ENCODE measurements at places on chromosomes 3 and 15.

GRCh38 chr3:13657660-13658435 is 108.9 kb downstream of the FBLN2 start:
- peak; percentile 35 for DNase-seq

GRCh38 chr3:174863488-174863887 is 4.4 kb downstream of the NAALADL2 start:
- no peak for DNase-seq

DNA sequence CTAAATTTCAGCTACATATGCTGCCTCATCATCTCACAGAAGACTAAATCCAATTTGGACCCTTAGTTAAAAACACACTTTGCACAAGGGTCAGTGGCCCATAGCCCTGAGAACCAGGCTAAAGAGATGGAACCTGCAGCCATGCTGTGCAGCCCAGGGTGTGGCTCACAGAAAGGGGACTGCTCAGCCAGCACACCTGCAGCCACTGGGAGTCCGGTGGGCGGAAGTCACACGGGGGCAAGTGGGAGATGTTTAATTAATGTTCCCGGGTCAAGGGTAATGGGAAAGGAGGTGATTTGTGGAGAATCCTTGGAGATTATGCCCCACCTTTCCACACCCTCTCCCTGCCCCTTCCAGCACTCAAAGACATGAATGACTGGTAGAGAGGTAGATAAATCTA is 467.4 kb downstream of the EPHB1 start:
- DNase-seq = no peak

DNA sequence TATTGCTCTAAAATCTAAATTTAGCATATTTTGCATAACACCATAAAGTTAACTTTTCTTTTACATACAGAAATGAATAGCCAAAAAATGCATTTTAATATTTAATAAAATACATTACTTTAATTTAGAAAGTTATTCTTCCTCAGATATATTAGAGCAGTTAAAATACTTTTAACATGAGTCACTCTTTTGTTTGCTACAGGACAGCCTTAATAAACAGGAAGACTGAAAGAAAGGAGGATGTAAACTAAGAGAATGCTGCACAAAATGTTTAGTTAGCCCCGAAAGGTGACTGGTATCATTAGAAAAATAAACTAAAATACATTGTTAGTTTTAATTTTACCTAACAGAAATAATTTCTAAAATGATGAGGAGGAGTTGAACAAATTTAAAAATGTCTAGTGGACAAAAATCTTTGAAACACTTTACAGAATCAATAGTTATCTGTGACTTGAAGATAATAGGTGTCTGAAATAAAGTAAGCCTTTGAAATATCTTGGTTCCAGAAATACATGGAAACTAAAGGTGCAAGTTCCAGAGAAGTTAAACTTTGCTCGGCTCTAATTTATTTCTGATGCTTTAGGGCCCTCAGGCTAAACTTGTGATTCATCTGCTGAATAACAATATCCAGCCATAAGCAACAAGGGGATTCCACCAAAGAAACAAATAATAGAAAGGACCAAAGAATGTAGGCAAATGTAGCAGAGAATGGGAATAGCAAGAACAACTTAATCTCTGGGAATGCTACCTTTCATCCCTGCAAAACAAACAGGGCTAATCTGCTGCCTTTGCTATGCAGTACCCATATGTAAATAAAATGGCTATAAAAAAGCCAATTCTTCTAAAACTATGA is 138.3 kb upstream of the UBP1 start:
- no peak for DNase-seq

DNA sequence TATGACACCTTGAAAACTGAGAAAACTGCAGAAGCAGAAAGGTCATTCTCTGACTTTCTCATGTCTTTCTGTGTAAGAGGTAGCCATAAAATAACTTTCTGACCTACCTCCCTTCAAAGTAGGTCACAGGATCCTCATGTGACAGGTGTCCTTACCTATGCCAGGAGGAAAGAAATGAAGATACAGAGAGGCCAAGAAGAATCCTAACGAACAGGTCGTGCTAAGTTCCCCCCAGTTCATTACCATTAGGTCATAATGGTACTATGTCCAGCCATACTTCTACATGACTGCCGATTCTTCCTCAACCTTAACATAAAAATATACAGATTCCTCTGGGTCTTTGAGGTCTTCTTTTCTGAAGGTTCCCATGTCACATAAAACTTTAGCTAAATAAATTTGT is 118.6 kb downstream of the FOXB1 start:
- no peak for DNase-seq

GRCh38 chr3:8070011-8070410 is 431.6 kb upstream of the LMCD1 start:
- no peak for DNase-seq

DNA sequence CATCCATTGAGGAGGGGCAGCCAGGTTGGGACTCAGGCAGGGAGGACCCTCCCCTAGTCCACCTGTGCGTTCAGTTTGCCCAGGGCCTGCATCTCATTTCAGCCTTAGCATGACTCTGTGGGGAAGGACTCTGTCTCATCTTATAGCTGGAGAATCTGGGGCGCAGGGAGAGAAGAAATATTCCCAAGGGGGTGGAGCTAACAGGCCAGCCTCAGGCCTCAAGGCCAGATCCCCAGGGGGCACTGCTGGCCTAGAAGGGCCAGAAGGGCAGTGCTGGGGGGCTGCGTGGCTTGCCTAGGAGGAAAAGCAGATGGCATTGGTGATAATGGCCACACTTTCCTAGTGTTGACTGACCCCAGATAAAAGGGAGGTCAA is 10.9 kb downstream of the AMOTL2 start:
- no peak for DNase-seq

DNA sequence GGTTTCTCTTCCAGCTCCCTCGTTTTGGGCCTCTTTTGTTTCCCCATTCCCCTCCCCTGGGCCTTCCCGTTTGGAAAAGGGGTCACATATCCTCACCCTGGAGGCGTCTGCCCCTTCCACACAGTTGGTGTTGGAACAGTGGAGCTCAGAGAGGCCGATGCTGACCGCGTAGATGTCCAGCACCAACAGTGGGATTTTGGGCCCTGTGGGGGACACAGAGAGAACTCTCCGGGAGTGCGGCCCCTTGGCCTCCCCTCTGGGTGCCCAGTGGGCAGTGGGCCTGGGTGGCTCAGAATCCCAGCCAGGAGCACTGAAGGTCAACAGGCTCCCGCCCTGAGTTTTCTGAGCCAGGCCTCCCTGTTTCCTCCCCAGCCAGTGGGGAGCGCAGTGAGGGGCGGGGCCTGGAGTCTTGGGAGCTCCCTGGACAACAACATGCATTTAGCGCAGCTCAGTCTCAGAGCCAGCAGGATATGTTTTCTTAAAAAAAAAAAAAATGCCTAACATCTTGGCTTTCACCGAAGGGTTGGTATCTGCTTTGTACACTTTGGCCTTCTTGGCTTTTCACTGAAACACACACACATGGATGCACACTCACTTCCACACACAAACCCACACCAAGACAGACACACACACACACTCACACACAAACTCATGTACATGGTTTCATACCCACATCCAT is 670 bp upstream of the ISLR start:
- no peak for DNase-seq

- DNase-seq = no peak
Measured at GRCh38 chr3:89314454-89315098, 207.2 kb downstream of the EPHA3 start.

GRCh38 chr3:18572809-18573208 is 147.7 kb upstream of the SATB1 start:
- no peak for DNase-seq

- DNase-seq = no peak
Measured at GRCh38 chr3:24520976-24521419, 26.3 kb upstream of the THRB start.

- DNase-seq = no peak
Measured at GRCh38 chr3:45987368-45988291, 8.0 kb downstream of the FYCO1 start.

- no peak for DNase-seq
Measured at GRCh38 chr15:78003539-78004008, 73.9 kb downstream of the TBC1D2B start.

DNA sequence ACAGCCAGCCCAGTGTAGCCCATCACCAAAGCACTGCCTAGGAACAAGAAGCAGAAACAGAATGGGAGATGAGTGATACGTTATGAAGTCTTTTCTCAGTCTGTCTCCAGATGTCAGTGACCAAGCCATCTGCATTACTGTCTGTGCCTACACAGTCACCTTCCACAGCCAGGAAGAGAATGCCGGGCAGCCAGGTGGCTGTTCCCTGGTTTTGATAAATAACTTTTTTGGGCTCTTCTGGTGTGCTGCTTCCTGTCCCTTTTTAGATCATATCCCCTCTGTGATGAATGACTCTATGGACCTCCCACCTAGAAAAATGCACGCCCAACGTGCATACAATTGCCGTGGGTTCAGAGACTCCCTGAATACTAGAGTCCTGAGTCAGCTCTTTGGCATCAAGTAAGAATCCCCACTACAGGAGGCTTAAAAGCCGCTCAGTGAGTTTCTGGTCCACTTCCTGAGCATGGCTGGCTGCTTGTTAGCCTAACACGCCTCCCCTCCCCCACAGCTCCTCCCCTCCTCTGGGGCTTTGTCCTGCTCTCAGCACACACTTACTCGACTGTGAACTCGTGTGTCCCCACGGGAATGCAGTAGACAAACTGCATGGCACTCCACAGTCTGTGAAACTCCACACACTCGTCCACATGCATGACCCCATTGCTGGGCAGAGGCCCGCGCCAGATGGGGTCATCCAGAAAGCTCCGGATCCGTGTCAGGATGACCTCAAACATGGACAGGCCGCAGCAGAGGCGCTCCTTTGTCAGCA is 34.7 kb downstream of the NIPA2 start:
- no peak for DNase-seq

GRCh38 chr3:87351937-87352336 is 75.6 kb upstream of the POU1F1 start:
- no peak for DNase-seq

DNA sequence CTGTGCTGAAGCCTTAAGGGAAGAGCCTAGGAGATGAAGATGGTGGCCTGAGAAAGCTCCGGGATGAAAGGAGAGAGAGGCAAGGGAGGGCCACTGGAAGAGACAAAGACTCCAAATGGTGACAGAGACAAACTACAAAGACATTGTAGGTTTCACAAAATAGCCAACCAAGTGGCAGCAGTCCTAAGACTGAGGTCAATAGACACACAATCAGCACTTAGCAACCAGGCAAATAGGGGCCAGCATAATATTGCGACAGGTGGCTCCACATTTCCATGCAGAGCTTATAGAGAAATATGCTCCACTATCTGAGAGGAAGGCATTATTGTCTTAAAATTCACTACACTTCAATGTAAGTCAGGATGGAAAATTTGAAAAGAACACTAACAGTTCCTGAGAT is 22.1 kb upstream of the MYO5C start:
- no peak for DNase-seq
